ENCODE measurements at places on chromosomes 3 and 15.
A peak's percentile ranks its signal among the peaks of the same experiment; 100 is the strongest.

GRCh38 chr3:32037932-32038267 lies 56.4 kb downstream of the ZNF860 start:
- DNase-seq = no peak

DNA sequence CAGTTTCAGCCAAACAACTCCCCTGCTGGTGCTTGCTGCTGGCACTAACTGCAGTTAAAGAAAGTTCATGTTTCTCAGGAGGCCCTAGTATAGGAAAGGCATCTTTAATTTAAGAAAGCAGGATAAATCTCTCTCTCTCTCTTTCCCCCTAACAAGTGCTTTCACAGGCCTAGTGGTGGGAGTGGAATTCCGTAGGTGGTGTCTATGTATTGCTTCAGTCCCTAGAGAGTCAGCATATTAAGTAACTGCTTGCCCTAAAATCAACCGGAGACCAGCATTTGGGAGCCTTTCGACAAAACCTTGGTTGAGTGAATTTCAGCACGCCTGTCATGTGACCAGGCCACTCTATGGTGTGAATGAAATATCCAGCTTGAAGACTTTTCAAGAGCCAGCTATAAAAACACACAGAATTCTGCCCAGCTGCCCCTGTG lies 169.2 kb upstream of the TGFBR2 start:
- no peak for DNase-seq

DNA sequence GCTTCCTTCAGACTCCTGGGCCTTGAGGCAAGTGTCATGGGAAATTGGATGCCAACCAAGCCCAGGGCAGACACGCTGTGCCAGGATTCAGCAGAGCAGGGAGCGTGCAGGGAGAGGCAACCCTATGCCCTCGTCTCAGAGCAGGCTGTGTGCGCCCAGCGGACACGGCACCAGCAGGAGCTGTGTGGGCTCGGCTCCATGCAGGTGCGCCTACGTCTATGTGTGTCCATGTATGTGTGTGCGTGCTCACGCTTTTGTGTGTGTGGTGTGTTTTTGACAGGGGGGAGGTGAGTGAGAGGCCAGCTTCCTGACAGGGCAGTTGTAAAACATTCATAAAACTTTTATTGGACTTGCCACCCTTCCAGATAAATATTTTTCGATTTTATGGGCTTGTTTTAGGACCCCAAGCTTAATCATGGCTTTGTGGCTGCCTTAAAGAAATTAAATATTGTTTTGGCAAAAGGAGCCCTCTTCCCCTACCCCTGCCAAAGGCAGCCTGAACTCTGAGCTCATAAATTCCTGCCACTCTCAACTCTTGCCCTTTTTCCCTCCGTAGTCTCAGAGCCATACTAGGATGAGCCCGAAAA lies 84.4 kb downstream of the DNAJB8 start:
- peak; percentile 46 for DNase-seq

DNA sequence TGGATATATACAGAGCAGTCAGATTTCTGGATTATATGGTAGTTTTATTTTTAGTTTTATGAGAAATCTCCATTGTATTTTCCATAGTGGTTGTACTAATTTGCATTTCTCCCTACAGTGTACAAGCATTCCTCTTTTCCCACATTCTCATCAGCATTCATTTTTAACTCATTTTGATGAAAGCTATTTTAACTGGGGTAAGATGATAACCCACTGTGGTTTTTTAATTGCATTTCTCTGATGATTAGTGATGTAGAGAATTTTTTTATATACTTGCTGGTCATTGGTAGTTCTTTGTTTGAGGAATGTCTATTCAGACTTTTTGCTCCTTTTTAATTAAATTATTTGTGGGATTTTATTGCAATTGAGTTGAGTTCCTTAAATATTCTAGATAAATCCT lies 903.6 kb downstream of the DIPK2A start:
- no peak for DNase-seq

- no peak for DNase-seq
Observed at GRCh38 chr3:116155841-116156240, 289.4 kb downstream of the LSAMP start.

DNA sequence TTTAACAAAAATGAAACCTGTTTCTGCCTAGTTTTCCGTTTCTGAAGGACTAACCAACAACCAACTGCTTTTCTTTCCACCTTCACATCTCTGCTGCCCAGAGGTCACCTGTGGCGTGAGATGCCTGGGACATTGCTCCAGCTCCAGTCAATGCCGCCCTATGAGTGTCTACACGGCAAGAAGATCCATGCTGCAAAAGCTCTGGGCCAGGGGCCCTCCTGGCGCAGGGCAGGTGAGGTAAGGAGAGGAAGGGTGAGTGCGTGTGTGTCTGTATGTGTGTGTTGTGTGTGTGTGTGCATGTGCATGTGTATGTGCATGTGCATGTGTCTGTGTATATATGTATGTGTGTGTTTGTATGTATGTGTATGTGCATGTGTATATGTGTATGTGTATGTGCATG lies 131.4 kb downstream of the NSMCE3 start:
- DNase-seq = no peak

DNA sequence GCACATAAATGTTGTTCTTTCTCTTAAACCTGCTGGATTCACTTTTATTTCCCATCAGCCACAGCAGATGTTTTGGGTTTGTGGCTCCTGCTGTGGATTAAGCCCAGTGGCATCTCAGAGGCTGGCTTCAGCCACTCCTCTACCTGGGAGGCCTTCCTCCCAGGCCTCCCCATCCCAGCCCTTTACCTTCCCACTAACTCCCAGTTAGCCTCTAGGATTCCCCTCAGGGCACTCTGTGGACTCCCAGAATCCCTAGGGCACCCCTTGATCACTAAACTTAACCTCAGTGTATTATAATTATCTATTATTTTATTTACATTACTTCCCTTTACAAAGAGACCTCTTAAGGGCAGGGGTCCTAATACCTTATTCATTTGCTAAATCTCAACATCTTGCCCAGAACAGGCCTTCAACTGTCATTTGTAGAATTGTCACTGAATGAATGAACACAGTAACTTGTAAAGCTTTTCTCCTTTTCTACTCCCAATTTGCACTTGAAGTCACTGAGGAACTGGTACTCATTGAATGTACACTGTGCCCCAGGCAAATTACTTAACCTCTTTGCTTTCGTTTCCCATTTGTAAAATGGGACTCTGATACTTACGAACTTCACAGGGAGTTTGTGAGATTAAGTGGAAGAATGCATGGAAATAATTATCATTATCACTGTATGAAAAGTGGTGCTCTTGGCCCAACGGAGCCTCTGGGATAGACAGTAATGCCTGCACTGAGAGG lies 8.3 kb downstream of the CCDC13 start:
- no peak for DNase-seq

GRCh38 chr3:44969154-44969827 lies 6.7 kb downstream of the ZDHHC3 start:
- DNase-seq = no peak

GRCh38 chr3:140007081-140007480 lies 72.1 kb downstream of the CLSTN2 start:
- DNase-seq = no peak

GRCh38 chr3:116059421-116060096 lies 385.7 kb downstream of the LSAMP start:
- no peak for DNase-seq

GRCh38 chr3:58023531-58023930 lies 15.3 kb downstream of the FLNB start:
- no peak for DNase-seq

GRCh38 chr3:56119575-56120349 lies 348.5 kb downstream of the ERC2 start:
- DNase-seq = no peak

- DNase-seq = peak; percentile 77
Observed at GRCh38 chr15:90143166-90143655, 40.9 kb upstream of the IDH2 start.

- no peak for DNase-seq
Observed at GRCh38 chr3:36688815-36689214, 75.5 kb downstream of the DCLK3 start.

GRCh38 chr15:85625166-85625830 lies 169.4 kb downstream of the KLHL25 start:
- no peak for DNase-seq

DNA sequence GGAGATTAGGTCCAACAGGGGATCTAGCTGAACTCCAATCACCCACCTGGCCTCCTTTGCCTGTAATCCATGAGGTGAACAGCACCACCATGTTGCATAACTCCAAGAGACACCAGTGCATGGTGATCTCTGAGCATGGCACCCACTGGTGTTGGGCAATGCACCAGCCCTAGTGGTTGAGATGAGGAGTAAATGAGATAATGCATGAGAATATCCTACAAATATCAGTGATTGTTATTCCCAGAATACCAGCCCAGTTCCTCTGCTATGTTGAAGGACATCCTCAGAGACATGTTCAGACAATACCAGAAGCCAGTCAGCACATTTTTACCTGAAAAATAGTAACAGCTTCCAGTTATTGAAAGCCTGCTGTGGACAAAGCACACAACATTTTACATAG lies 14.7 kb downstream of the GALNT15 start:
- DNase-seq = no peak

GRCh38 chr3:181712553-181713279 lies 991 bp downstream of the SOX2 start:
- DNase-seq = no peak

DNA sequence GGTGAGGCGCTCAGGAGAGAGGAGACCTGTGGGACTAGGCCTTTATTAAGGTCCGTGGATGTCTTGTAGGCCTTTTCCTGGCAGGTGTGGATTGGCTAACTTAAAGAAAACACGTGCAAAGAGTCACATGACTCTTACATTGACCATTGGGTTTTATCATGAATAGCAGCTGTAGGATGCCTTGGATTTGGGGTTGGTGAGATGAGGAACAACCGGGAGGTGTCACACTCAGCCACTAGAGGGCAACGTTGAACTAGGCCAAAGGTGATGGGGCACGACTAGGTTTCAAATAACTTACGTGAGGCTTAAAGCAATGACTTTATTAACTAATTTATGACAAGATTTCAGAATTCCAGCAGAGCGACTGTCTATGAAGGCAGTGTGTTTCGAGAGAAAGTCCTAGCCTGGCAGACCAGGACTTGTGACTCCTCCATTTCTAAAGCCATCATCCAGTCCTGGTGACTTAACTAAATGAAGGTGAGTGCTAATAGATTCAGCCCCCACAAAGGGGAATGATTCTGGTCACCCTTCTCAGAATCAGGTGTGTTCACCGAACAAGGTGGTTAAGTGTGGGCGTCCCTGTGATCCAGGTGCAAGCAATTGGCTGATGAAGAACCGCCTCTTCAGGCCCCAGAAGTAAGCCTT lies 345.6 kb downstream of the MCTP2 start:
- peak; percentile 48 for DNase-seq

DNA sequence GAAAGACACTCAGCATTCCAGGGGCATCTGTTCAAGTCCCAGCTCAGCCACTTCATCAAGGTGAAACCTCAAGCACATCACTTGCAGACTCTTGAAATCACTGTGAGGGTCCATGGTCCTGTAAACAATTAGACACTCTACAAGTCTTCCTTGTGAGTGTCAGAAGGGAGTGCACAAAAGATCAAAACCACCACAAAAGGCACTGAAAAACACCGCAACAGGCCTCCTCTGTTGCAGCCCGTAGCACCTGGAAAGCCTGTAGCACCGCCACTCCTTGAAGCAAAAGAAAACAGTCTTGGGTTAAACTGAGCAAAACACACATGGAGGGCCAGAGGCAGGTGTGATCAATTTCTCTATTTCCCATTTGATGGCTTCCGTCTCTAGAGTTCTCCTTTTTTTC lies 63.8 kb upstream of the SNRK start:
- DNase-seq = no peak

DNA sequence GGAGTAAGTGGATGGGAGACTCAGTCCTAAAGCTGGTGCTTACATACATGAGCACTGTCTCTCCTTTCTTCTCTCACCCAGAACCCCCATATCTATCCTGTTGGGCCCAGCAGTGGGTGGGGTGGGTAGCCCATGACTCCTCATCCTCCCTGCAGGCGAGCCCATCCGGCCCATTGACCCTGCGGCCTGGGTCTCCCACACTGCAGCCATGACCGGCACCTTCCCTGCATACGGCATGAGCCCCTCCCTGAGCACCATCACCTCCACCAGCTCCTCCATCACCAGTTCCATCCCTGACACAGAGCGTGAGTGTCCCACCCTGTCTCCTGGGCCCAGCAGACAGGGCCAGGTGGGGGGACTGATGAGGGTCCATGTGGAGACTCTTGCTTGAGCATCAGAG lies 8.0 kb upstream of the AP2M1 start:
- no peak for DNase-seq

- no peak for DNase-seq
Observed at GRCh38 chr3:15535732-15536131, 14.2 kb upstream of the COLQ start.

GRCh38 chr15:55357774-55358173 lies 38.8 kb downstream of the PIGB start:
- DNase-seq = no peak

DNA sequence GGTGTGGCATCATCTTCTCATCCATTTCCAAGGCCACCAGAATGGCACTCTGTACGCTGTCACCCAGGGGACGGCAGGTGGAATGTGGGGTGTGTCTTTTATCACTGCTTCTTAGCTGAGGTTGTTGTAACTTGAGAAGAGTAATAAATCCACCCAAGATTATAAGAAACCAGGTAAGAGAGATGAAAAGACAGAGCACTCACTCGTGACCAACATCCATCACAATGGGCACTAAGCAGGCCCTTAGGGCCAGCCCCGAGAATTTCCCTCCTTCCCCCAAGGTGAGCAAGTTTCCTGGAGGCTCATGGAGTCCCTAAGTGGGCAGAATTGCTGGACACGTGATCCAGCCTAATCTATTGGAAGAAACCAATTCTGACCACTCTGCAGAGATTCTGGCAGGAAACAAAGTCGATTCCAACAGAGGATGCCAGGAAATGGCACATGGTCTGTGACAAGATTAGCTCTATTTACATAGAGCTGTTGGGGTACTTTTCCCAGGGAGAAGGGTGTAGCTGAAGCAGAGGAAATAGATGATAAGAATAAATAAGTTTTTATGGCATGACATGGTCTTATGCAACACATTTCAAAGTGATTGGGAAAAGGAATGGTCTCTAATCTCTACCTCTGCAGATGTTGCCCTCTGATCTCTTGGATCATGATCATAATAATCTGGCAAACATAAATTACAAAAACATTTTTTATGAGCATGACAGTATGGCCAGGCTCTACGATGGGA lies 22.5 kb downstream of the SLC6A20 start:
- no peak for DNase-seq

DNA sequence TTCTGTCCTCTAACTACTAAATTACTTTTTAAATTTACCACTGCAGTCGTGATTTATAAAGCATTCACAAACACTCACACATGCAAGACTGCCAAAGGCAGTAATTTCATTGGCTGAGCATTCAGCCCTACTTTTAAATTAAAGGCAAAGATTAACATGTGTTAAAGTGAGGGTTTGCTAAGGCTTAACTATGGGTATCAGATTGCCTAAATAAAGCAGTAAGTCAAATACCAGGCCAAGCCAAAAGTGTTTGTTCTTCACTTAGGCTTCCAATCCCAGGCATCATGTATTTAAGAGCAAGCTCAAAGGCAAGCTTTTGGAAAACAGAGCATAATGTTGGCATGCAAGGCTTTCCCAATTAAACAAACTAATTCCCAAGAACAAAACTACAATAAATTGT lies 187.3 kb downstream of the SUCNR1 start:
- DNase-seq = peak; percentile 84

GRCh38 chr3:123287962-123288302 lies 86.2 kb downstream of the SEC22A start:
- no peak for DNase-seq

Data from T47D (cell line).